ENCODE measurements at places on chromosomes 6 and 20.
A peak's percentile ranks its signal among the peaks of the same experiment; 100 is the strongest.

- no peak for DNase-seq
Measured at GRCh38 chr6:130841128-130841728, 14.0 kb downstream of the SMLR1 start.

GRCh38 chr20:8414586-8415274, 282.7 kb downstream of the PLCB1 start:
- no peak for DNase-seq

DNA sequence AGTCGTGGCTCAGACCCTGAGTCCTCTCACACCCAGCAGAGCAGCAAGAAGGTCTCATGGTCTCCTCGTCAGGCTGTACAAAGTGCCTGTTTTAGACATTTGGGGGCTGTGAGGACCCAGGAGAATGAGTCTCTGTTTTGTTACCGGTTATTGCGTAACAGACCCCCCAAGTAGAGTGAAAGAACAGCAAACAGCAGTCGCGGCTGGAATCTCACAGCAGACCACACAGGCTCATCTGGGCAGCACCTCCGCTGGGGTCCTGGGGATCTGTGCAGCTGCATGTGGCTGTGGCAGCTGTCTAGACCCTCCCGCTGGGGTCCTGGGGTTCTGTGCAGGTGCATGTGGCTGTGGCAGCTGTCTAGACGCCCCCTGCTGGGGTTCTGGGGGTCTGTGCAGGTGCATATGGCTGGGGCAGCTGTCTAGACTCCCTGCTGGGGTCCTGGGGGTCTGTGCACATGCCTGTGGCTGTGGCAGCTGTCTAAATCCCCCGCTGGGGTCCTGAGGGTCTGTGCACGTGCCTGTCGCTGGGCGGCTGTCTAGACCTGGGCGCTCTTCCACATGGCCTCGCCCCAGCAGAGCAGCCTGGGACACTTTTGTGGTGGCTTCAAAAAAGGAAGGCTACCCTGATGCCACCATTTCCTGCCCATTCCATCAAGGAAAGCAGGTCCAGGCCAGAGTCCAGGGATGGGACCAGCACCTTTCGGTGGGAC, 24.7 kb downstream of the ENTPD6 start:
- DNase-seq, result peak; percentile 38

DNA sequence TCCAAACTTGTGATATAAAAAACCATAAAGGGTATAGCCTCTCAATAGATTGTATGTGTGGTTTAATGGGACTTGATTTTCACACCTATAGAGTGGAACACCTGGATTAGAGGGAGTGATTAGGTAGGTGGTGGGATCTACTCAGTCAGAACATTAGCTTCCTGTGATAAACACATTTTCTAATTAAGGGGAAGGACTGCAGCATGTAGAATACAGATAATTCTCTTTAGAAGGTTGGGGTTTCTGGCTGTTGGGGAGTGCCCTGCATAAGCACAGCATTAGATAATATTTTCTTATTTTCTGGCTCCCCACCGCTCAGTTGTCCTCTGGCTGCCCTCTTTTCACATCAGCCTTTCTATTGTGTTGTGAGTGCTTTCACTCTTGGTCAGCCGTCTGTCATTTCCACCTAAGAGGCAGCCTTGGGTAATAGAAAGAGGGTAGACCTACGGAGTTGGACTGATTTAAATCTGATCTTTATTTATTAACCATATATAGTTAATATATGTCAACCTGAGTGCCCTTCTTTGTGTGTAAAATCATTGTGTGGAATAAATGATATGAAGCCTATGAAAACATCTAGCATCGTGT, 8.0 kb downstream of the CSE1L start:
- no peak for DNase-seq

DNA sequence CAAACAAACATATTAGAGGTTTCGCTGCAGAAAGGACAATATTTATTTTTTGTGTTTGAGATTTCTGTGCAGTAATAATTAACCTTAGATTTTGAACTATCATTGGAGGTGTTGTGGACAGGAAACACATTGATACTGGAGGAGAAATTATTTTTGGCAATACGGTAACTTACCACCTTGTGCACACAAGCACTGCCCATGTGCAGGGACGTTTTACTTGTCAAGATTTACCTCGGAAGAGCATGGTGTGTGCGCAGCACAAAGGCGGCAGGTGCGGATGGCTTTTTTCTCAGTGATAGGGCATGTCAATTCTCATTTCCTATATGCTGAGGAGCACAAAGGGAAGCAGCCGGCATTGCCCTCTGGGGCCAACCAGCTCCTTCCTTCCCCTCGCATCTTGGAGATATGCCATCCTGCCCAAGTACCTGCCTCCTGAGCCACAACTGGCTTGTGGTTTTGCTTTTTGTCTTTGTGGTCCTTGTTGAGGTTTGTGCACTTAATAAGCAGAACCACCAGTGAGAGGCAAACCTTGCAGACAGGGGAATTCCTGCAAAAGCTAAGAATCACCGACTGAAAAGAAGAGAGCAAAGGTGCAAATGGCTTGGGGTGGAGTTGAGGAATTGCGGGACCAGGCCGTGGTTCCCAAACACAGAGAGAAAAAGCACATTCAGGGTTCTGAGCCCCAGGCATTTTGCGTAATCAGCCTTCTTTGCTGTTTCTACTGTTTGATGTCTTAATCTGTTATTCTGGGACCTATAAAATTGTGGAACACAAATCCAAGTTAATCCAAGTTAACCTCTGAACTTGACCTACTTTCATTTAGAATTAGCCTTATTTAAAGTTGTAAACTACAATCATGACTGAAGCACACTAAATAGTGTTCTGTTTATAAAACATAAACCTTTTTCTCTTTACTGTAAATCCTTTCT, 21.9 kb downstream of the SAMD5 start:
- peak; percentile 20 for DNase-seq

DNA sequence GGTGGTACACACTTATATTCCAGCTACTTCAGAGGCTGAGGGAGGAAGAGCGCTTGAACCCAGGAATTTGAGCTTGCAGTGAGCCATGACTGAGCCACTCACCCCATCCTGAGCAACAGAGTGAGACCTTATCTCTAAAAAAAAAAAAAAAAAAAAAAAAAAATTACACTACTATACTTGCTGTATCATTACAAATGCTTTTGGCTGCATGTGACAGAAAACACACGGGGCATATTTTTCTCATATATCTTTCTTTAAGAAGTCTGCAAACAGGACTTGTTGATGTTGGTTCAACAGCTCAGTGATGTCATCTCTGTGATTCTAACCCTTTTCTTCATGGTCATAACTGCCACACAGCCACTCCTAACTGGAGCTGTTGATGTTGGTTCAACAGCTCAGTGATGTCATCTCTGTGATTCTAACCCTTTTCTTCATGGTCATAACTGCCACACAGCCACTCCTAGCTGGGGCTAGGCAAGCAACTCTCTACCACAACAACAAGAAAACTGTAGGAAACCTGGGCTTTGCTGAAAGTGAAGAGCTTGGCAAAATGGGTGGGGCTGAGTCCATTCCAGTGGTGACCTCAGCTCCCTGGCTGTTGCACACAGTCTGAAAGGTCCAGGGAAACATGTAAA, 19.8 kb downstream of the MTFR2 start:
- no peak for DNase-seq

GRCh38 chr6:36907781-36908180, 22.0 kb downstream of the C6orf89 start:
- DNase-seq, result no peak

GRCh38 chr6:121901432-121901831, 466.0 kb downstream of the GJA1 start:
- no peak for DNase-seq

DNA sequence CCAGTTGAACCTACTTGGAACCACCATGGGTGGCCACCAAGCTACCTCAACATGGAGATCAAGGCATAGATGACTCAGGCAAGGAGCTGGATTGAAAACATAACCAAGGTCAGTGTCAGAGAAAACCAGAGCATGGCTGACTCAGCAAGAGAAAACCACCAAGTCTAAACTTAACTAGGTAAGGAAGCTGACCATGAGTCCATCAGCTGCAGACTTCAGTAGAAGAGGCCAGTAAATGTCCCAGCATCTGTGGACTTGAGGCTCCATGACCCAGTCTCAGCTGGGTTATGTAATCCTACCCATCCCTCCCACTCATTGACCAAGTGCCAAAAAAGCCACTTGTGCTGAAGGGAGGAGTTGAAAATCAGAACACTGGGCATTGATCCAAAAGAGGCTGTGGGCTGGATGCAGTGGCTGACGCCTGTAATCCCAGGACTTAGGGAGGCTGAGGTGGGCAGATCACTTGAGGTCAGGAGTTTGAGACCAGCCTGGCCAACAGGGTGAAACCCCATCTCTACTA, 93.7 kb upstream of the CBLN4 start:
- DNase-seq, result no peak

- DNase-seq, result no peak
Measured at GRCh38 chr20:63500902-63501817, 2.3 kb upstream of the EEF1A2 start.

- DNase-seq, result no peak
Measured at GRCh38 chr20:63007646-63008488, 1.1 kb upstream of the BHLHE23 start.

GRCh38 chr20:33667245-33667675, 517 bp downstream of the ACTL10 start:
- DNase-seq, result peak; percentile 67

- no peak for DNase-seq
Measured at GRCh38 chr6:48630511-48630910, 519.5 kb upstream of the PTCHD4 start.

DNA sequence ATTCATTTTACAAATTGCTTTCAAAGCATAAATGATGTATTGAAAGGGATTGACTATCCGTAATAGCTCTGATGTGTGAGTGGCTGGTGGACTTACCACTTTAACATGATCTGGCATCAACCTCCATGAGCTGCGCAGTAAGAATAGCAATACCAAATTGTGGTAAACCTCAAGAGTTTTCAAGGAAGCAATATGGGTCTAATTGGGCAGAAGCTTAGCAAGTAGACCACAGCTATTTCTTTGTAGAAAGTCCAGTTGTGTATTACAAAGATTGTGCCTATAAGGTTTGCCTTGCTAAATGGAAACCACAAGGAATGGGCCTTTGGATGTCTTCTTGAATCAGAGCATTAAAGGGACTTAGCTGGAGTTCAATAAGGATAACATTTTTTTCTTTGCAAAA, 736.6 kb downstream of the KIF16B start:
- no peak for DNase-seq

DNA sequence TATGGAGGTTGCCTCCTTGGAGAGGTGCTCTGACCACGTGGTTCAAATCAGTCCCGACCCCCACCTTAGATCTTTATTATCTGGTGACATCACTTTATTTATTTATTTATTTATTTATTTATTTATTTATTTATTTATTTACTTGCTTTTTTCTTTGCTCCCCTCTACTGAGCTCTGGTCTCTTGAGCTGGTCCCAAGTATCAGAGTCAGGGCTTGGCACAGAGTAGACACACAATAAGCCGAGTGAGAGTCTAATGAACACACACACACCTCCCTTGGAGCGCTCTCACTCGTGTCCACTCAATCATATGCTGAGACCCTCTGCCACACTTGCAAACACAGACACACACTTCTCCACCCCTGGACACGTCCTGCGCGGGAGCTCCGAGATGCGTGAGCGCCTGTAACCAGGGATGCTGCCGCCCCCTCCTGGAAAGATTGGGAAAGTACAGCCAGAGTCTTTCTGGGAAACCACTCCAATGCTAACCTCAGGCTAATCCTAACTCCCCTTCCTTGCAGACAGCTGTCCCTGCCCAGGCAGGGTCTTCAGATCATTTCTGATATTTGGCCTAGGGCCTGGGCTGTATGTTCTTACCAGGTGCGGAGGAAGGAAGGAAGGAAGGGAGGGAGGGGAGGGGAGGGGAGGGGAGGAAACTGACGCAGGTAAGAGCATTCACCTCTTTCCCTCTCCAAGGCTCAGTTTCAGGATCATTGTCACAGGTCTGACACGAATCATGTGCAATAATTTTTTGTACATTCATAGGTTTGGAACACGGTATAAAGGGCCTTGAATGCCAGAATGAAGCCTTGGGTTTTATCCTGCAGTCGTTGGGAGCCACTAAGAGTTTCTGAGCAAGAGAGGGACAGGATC, 70.9 kb downstream of the STK35 start:
- peak; percentile 50 for DNase-seq

GRCh38 chr6:46338131-46338530, 153.1 kb downstream of the RCAN2 start:
- DNase-seq, result no peak

GRCh38 chr6:31268836-31269235, 3.1 kb downstream of the HLA-C start:
- DNase-seq, result no peak

DNA sequence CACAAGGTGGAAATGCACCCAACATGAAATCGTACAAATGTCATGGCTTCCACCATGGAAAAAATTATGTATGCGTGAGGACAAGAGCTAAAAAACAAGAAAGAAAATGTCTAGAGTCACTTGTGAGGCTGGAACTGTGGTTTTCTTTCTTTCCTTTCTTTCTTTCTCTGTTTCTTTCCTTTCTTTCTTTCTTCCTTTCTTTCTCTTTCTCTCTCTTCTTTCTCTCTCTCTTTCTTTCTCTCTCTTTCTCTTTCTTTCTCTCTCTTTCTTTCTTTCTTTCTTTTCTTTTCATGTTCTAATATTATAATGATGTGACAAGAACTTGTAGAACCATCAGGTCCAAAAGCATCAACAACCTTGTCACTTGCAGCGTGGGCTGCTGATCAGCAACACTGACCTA, 28.4 kb downstream of the ZNF311 start:
- DNase-seq, result no peak

- DNase-seq, result no peak
Measured at GRCh38 chr6:88588938-88589337, 374.5 kb downstream of the RNGTT start.

DNA sequence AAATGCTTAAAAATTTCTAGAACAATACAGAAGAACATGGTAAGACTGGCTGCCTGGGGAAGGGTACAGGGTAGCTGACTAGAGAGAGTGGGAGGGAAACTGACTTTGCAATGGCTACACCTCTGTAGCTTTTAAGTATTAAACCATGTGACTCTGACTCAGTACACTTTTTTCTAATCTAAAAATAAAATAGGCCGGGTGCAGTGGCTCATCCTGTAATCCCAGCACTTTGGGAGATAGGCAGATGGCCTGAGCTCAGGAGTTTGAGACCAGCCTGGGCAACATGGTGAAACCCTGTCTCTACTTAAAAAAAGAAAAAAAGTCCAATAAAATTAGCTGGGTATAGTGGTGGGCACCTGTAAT, 18.5 kb downstream of the ATP9A start:
- no peak for DNase-seq

DNA sequence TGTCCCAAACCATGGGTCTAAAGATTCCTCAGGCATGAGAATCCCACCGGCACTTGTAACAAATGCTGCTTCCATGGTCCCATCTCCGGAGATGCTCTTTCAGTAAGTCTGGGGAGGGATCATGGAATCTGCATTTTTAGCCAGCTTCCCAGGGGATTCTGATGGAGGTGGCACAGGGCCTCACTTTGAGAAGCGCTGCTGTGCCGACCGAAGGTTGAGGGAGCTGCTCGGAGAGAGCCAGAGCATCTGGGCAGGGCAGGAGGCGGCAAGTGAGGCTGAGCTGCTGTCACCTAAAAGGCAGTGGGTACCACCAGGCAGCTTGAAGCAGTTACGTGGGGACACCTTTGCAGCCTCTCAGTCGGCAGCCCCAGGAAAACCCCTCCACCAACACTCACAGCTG, 100.2 kb upstream of the CDYL start:
- no peak for DNase-seq
